ENCODE measurements at places on chromosomes 3 and 15. TPM values are rescaled to one million over a fixed set of nuclear protein-coding genes. Genes with fewer than 3 reads are reported as not detected.

RAB43 gene
- 3.8 TPM for polyA plus RNA-seq

SMCO1 gene
- not detected for polyA plus RNA-seq

GOLGA8J gene
- 0.90 TPM for polyA plus RNA-seq

PIF1 gene
- 11.3 TPM for polyA plus RNA-seq

GRCh38 chr3:73624017-73624820 is 522 bp downstream of the PDZRN3 start:
- no peak for DNase-seq
- H3K27ac ChIP-seq = peak overlapping the region; percentile 80
- no peaks in the 10 kb centered on the region for H3K36me3 ChIP-seq

Measured in spinal cord (tissue), 10 donors.